Stimulated activated CD8-positive, alpha-beta memory T cell treated with anti-CD3 and anti-CD28 coated beads, Interleukin-15, amount 100 ng/mL, for 48 hours (primary cell): ENCODE measurements at places on chromosomes 2 and 18.

- DNase-seq: no peak
Measured at GRCh38 chr2:118372886-118373830, 284.9 kb downstream of the INSIG2 start.

GRCh38 chr18:36338403-36338933 is 41.0 kb downstream of the FHOD3 start:
- DNase-seq: no peak

DNA sequence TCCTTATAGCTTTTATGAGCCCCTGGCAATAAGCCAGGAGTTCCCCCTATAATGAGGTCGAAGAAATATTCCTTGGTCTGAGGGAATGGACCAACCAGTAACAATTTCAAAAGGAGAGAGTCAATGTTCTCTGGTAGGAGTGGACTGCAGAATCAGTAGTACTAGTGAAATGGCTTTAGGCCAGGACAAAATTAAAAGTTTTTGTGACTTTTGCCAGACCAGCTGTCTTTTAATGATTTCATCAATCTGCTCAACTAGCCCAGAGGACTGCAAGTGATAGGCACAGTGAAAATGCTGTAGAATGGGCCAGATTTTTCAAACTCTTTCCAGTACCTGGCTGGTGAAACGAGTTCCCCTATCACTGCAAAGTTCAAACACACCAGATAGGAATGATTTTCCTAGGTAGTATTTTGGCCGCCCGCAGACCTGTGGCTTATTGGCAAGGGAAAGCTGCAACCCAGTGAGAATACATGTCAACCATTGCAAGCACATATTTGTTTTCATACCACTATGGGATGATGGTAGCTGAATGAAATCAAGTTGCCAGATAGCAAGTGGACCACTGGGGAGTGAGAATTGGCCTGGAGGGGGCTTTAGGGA is 45.5 kb downstream of the CERS6 start:
- DNase-seq: no peak

- no peak for DNase-seq
Measured at GRCh38 chr2:238772635-238773297, 75.1 kb upstream of the TWIST2 start.

- no peak for DNase-seq
Measured at GRCh38 chr2:199055336-199055735, 402.4 kb downstream of the SATB2 start.

DNA sequence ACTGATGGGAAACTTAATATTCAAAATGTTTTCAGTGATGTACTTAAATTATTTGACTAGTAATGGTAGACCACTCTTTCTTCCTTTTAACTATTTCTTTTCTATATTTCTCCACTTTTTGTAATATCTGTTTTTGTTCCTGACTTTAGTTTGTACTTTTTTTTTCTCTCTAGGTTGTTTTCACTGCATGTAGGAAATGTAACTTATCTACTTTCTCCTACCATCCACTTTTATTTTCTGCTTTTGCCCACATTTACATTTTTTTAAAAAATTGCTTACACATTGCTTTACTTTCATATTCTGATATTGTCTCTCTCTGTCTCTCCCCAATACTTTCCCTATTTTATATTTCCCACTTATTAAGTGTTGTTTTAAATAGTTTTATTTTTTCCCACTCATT is 47.0 kb downstream of the ZNF407 start:
- no peak for DNase-seq

- no peak for DNase-seq
Measured at GRCh38 chr2:82790206-82791021, 1668.7 kb downstream of the SUCLG1 start.

- DNase-seq: no peak
Measured at GRCh38 chr18:78798402-78799175, 181.0 kb upstream of the SALL3 start.

GRCh38 chr18:62710417-62710816 is 4.9 kb upstream of the PHLPP1 start:
- DNase-seq: no peak

- no peak for DNase-seq
Measured at GRCh38 chr2:23385748-23386338, 864 bp downstream of the KLHL29 start.

DNA sequence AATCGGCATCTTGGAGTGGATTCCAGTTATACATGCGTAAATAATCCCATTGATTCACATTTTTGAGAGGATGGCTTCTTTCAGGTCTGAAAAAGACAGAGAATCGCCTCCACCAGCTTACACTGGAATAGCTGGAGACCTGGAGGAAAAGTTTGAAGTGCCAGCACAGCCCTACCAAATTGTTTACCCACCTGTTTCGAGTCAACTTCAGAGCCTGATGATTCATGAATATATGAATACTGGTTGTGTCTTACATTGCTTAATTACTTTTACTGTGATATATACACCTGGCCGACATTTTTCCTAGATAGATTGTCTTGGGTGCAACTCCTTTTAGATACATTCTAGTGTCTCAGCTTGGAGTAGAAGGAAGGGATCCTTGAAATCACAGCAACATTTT is 335 bp upstream of the NCKAP5 start:
- no peak for DNase-seq

DNA sequence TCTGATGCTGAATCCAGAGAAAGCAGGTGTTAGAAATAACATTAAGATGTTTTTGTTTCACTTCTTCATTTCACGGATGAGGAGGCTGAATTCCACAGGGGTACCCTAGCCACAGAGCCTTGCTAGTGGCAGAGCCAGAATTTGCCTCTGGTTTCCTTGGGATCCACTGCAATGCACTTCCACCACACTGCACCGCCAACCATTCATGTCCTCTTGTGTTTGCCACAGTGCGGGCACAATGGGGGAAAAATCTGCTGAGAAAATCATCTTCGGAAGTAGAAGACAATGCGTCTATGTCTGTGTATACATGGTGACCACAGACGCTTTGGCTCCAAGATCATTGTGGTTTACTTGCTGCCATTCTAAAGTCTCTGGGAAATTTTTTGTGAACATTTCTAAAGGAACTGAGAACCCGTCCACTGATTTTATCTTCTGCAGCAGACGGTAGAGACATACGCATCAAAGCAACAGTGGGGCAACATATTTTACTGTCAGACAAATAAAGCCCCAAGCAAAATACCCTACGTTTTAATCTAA is 14.9 kb downstream of the ICOS start:
- DNase-seq: no peak

GRCh38 chr18:38453880-38454279 is 888.3 kb upstream of the CELF4 start:
- DNase-seq: no peak
